ENCODE measurements at places on chromosomes 2 and 18. TPM values are rescaled to one million over a fixed set of nuclear protein-coding genes. Genes with fewer than 3 reads are reported as not detected.

GRCh38 chr2:233164128-233164635 lies 87.3 kb upstream of the ATG16L1 start:
- no peaks in the 10 kb centered on the region for H3K27me3 ChIP-seq
- peaks cover 11% of the 10 kb centered on the region for H3K4me1 ChIP-seq
- peak; percentile 31 for DNase-seq
- no peaks in the 10 kb centered on the region for H3K36me3 ChIP-seq

- peaks cover 35% of the 10 kb centered on the region for H3K4me1 ChIP-seq
- peak overlapping the region; percentile 69 for H3K4me3 ChIP-seq
- no peak overlapping the region for H3K27ac ChIP-seq
- DNase-seq, result no peak
- no peaks in the 10 kb centered on the region for H3K36me3 ChIP-seq
- H3K27me3 ChIP-seq, result no peaks in the 10 kb centered on the region
These were observed 44.9 kb downstream of the SERTAD2 start for GRCh38 chr2:64608867-64609226.

The KLHL30 gene
- total RNA-seq, result under 0.01 TPM

DNA sequence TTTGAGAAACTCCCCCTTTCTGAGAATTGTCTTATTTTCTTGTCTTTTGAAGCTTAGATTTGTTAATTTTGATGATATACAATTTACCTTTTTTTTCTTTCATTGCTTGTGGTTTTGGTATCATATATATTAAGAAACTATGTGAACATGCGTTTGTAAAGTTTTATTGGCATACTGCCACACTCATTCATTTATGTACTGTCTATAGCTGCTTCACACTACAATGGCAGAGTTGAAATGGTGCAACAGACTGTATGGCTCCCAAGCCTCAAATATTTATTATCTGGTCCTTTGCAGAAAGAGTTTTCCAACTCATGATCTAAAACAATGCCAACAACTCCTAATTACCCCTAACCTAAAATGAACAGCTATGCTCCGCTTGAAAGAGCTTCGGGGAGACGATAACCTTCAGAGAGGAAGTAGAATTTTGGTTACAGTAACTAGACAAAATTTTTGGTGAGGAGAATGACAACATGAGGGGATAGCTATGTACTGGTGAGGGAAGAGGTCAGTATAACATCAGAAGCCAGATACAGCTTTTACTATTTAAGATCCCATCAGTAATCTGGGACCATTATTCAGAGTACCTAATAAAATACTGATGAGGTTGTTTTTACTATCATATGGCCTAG lies 16.1 kb downstream of the PPP3R1 start:
- no peaks in the 10 kb centered on the region for H3K27me3 ChIP-seq
- peak; percentile 69 for DNase-seq
- peak overlapping the region; percentile 45 for H3K27ac ChIP-seq
- H3K4me3 ChIP-seq, result no peak overlapping the region
